ENCODE measurements at places on chromosomes 7 and 10.

DNA sequence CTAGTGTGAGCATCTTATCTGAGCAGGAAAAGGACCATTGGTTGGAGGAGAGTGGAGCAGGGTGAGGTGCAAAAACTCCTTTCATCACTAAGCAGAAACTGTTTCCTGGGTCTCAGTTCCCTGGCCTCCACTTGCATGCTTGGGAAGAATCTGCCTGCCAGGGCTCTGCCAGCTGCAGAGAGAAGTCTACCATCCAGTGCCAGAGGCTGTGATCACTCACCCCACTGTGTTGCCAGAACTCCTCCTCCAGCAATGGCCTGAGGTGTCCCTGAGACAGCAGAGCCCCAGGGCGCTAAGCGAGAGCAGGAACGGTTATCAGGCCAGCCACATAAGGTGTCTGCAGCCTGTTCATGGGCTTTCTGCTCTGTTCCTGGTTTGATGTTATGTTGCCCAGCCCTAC lies 991.4 kb downstream of the CCSER2 start:
- no peak for DNase-seq

GRCh38 chr10:93032105-93032808 lies 28.3 kb upstream of the CYP26C1 start:
- DNase-seq: no peak

GRCh38 chr7:48058990-48059389 lies 23.6 kb downstream of the C7orf57 start:
- no peak for DNase-seq

DNA sequence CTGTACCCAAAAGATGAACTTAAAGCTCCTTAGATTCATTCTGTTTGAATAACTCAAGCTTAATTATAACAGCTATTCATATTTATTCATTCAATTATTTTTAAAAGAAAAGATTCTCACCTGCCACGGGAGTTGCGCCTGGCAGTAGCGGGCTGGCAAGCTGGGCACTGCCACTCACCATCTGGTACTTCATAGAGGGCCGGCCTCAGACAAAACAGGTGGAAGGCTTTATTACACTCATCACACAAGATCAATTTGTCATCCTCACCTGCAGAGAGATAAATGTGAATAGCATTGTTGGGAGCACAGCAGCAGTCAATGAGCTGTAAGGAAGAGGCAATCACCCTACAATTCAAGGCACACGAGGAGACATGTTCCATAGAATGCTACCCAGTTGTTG lies 15.8 kb downstream of the FZD9 start:
- no peak for DNase-seq

GRCh38 chr10:120396228-120396627 lies 60.8 kb upstream of the PLPP4 start:
- DNase-seq: no peak

DNA sequence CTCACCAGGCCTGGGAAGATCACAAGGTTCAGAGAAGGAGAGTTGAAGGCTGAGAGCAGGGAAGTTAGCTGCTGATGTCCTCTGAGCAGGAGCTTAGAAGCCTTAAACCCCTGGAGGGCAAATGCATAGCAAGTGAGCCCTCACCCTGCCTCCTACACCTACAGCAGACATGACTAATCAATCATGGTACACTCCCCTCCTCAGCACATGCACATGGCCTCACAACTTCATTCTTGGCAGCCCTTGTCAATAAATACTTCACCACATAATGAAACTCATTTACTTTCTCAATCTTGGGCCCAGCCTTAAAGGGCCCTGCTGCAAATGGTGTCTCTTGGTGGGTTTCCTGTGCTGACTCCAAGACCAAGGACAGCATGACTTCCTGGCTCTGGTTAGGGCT lies 12.9 kb downstream of the MMRN2 start:
- DNase-seq: no peak

- DNase-seq: no peak
Measured at GRCh38 chr10:62852961-62853702, 37.0 kb upstream of the EGR2 start.

GRCh38 chr10:109835257-109835656 lies 88.1 kb downstream of the XPNPEP1 start:
- DNase-seq: no peak

- no peak for DNase-seq
Measured at GRCh38 chr7:21104124-21104500, 317.4 kb upstream of the SP8 start.

GRCh38 chr7:15239801-15240200 lies 322.0 kb downstream of the AGMO start:
- no peak for DNase-seq

DNA sequence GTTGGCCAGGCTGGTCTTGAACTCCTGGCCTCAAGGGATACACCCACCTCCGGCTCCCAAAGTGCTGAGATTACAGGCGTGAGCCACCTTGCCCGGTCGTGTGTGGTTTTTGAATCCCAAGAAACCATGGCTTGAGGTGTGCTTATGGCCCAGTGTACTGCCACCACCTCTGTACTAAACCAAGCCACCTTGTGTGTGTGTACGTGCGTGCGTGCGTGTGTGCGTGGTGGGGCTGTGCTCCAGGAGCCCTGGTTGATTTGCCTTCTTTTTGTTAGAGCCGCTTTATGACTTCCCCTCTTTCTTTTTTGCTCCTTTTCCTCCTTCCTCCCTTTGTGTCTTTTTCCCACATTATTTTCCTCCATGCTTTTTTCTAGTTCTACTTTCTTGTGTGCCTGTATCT lies 121.4 kb downstream of the CAMK1D start:
- DNase-seq: no peak

All from skin of body (tissue), 3 donors.